ENCODE measurements at places on chromosomes 2 and 18.
A peak's percentile ranks its signal among the peaks of the same experiment; 100 is the strongest.

DNA sequence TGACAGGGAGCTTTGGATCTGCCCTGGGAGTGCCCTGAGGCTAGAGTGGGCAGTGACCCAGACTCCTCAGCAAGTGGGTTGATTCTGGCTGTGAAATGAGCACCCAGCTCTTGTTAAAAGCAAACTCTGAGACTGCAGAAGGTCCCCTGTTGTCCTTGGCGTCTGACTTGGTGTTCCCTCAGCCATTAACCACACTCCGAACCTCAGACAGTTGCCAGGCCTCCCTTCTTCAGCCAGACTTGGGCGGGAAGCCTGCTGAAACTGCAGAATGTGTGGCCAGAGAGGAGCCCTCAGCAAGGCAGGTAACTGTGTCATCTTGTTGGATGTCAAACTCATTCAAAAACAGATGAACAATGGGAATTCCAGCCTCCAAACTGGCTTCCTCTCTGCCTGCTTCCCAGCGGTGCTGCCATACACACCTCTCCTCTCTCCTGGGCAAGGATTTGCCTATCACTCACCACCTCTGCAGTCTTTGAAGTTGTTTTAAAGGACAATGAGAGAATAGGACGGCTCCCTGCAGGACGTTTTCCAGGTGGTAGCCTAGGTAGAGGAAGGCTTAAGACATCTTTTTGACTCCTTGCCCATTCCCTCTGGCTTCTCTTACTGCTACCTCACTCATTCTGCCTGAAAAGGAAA is 38.9 kb upstream of the B3GNT2 start:
- DNase-seq: no peak

- no peak for DNase-seq
Observed at GRCh38 chr2:70685771-70686171, 82.2 kb downstream of the ADD2 start.

DNA sequence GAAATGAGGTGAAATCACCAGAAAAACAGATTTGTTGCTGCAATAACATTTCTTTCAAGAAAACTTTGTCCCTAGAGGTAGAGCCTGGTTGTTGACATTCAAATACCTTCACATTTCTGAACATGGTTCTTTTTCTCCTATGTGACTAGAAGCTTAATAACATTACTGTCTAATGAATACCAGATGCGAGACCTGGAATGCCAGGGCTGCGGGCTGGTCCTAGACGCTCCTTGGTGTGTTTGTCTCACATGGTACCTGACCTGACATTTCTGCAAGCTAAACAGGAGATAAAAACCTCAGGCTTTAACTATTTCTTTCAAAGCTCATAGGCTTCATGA is 38.5 kb downstream of the ACKR3 start:
- DNase-seq: no peak

DNA sequence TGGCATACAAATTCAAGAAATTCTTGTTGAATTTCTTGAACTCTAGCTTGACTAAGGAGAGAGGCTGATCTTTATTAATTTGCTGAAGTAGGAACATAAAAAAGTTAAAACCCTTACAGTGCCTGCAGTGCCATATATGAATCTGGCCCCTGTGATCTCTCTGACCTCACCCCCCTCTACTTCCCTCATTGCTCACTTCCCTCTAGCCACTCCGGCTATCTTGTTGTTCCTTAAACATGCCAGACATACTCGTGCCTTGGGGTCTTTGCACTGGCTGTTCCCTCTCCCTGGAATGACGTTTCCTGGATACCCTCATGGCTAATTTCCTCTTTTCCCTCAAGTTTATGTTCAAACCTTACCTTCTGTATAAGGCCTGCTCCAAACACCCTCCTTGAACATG is 246.3 kb upstream of the SIX2 start:
- no peak for DNase-seq

DNA sequence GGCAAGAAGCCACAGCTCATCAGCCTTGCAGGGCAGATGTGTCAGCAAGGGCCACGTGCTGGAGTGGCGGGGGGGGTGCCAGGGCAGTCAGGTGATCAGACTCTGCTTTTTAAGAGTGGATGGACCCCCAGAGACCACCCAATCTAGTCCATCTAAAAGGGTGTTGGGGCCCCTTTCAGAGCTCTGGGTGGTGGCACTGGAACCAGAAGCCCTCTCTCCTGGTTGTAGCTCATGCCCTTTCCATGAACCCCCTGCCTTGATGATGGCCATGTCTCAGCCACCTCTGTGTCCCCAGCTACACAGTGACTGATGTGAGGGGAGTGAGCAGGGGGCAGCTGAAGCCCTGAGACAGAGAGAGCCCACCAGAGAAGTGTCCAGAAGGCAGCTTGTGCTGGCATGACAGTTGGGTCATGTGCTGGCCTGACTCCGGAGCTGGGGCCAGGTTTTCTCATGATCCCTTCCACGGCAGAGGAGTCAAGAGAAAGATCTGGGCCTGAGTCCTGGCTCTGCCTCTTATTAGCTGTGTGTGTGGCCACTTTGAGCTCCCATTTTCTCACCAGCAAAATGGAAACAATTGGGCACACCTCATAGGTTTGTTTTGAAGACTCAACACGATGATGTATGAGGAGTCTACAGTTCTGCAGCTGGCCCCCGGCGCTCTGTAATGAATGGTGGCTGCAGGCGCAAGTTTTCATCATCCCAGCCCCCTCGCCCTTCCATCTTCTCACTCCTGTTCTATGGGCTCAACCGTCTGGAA is 195.7 kb downstream of the ZFP36L2 start:
- DNase-seq: no peak

DNA sequence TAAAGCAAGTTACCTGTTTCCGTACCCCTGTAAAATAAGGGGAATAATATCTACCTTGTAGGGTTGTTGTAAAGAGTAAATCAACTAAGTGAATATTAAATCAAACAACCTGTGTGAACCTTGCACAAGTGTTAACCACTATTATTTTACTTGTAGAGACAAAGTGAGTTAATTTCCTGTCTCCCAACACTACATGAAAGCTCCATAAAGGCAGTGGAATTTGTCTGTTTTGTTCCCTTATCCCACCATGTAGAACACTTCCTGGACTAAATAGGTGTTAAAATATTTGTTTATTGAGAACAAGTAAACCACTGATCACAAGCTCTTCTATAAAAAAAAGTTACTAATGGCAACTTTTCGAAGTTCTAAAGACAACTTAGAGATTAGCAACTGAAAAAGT is 3.3 kb downstream of the ARL5A start:
- no peak for DNase-seq

DNA sequence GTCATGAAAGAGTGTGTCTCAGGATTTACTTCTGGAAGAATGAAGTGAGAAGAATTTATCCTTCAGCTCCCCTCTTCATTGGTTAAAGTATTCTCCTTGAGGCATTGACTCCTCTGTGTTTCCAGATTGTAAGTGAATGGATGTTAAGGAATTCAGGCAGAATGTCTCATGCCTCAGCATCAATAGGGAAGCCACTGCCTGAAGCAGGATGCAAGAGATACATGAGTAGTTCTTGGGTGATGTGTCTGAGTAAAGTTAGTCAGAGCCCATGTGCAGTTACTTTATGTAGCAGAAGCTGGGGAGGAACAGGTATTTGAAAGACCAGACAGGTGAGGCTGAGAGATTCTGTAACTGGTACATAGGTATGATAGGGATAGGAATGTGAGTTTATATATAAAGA is 34.0 kb upstream of the TMEFF2 start:
- no peak for DNase-seq

DNA sequence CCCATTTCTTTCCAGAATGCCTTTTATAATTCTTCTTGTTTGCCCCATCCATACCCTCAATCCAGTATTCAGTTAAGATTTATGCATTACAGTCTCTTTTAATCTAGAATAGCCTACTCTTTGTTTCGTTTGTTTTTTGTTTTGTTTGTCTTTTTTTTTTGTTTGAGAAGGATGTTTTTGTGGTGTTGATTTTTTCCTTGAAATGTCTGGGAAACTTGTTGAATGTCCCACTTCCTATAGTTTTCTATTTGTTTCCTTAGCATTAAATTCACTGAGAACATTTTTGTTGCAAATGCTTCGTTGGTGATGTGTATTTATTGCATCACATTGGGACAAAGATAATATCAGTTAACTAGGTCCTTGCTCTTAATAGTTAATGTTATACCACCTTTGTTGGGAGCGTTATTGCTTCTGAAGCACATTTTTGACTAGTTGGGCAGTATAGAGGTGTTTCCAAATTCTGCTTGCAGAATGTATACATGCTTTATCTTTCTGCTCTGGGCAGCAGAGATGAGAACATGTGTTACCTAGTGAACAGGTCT is 28.9 kb downstream of the ZNF638 start:
- no peak for DNase-seq

DNA sequence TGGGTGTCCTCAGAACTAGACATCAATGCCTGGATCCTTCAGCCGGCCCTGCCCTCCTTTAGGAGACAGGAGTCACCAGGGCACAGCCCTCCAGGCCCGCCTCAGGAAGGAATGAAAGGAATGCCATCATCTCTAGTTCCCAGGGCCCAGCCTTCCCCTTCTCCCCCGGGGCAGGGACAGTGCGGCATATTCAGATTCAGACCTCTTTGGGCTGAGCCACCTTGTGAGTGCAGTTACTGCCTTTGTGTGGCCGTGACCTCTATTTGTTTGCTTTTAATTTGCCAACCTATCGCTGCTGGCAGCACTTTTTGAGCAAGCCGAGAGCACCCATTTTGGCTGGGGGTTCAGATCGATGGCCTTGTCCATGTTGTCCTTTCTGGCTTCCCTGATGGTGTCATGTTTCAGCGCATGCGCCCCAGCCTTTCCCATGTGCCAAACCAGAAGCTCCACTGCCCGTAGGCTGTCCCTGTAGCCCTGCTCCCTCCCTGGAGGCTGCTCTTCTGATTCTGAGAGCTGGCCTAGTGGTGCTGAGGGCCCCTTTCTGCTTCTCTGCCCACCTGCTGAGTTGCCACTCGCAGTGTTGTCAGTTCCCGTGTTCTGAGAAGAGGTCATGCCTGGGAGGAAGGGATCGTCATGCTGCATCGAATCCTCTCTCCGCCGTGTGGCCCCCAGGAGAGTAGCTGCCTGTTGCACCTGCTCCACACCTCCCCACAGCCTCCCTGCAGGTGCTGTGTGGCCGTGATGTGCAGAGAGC is 10.9 kb downstream of the ANKRD23 start:
- peak; percentile 79 for DNase-seq

- DNase-seq: no peak
Observed at GRCh38 chr2:204842661-204843485, 297.6 kb downstream of the PARD3B start.

- peak; percentile 59 for DNase-seq
Observed at GRCh38 chr2:33134086-33134771, 187.5 kb downstream of the LTBP1 start.

DNA sequence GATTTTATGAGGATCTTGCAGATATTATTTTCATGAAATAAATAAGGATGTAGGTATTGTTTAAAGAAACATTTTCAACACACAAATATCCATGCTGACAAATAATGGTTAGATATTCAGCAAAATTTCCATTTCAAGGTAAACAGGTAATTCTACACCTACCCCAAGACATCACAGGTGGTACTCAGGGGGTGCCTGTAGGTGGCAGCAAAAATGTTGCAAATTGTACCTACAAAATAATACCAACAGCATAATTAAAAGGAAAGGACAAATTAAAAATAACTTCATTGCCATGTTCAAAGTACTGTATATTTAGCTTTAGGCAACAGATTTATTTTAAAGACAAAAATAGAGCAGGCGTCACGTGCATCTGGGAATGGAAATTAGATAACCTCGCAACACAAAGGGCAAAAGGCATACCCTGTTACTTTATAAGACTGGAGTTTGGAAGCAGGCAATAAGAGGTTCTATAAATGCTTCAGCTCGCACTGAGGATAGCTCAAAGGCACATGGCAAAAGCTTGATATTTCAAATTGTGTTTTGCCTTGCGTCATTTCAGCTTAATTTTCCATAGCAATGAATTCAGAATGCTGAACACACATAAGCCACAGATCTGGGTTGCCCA is 630.5 kb downstream of the TDRD15 start:
- no peak for DNase-seq

DNA sequence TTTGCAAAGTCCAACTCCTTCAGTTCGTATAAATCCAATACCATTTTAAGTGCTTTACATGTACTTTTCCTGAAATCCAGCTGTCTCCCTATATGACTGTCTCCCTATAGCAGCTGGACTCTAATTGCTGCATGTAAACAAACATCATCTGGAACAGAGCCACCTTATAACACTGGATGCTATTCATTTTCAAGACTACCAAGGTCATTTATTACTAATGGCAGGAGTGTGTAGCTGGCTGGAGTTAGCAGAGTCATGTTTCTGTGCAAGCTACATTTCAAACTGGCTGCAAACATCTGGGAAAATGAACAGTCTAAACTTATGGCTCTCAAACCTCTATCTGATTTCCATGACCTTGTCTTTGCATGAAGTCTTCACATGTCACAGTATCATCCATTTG is 575.2 kb downstream of the PIK3C3 start:
- DNase-seq: peak; percentile 35

Measured in left kidney (tissue), 8 donors.